ENCODE measurements at places on chromosomes 2 and 18. TPM values are rescaled to one million over a fixed set of nuclear protein-coding genes. Genes with fewer than 3 reads are reported as not detected.

- no peak for DNase-seq
These were observed 113.2 kb upstream of the DLX2 start for GRCh38 chr2:172215936-172216335.

DNA sequence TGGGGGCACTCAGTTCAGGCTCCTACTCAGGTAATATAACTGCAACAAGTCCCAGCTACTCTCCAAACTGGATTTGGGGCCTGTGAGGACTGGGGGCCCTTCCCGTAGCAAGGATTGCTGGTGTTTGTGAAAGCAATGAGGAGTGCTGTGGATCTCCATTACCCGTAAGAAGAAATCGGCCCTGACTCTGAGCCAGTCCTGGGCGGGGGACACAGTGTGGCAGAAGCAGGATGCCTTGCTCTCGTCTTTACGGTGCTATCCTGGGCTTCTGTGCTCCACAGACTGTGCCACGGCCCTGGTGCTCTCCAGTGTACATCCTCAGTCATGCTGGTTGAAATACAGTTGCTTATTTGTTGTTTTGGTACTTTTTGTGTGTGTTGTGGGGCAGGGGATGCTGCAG lies 172.9 kb downstream of the NDUFA10 start:
- DNase-seq: no peak

DNA sequence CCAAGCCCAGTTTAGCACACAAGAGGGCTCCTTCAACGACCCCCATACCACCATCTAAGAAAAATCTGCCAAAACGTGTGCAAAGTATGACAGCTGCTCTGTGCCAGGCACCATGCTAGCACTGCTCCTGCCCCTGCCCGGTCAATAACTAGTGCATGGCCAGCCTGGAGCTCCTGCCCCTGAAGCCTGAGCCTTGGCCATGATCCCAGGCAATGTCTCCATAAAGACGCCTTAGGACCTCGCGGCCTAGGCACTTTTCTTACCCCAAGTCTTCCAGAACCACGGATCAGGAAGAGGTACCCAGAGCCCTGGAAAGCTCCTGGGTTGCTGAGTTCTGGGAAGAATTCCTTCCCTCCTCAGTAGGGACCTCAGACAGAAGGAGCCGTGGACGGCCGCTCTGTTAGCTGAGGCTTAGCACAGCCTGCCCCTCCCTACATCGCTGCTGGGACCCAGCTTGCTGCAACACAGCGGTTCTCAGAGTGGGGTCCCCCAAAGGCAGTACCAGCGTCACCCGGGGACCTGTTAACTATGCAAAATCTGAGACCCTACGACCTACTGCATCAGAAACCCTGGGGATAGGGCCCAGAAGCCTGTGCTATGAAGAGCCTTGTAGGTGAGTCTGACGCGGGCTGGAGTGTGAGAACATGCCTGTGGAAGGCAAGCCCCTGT lies 117.8 kb upstream of the TWIST2 start:
- no peak for DNase-seq

DNA sequence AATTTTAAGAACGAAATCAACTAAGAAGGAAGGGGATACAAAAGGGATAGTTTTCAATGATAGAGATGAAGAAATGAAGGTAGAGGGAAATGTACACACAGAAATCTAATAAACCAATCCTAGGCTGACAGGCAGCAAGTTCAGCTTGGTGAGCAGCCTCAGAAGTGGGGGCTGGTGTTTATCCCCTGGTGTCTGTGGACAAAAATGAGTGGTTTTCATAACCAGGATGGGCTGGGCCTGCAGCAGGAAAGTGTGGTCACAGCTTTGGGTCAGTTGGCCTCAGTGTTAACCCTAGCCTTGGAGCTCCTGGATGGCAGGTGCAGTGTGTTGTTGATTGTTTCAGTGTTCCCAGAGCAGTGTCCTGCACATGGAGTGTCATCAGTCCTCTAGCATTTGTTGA lies 14.3 kb downstream of the IL18R1 start:
- no peak for DNase-seq

DNA sequence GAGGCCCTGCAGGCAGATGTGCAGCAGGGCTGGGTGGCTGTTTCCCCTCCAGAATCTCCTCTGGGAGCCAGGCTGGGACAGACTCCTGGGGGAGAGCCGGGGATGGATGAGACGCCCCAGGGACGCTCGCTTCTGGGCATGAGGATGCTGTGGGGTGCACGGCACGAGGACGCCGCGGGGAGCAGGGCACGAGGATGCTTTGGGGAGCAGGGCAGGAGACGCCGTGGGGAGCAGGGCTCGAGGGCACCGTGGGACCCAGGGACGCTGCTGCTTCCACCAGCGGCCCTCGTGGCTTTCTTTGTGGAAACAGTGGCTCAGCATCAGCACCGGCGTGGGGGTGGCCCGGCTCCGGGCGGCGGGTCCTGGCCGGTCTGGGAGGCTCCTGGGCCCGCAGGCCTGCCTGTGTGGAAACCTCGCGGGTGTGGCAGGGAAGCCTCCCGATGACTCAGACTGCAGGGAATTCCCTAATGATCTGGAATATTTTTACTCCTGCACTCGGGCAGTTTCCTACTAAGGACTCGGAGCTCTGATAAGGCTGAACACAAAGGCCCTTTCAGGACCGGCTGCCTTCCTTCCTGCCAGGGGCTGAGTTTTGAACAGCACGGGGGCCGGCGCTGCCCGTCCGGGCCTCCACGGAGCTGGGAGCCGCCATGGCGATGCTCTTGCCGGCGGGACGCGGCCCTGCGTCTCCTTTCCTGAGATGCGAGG lies 62.6 kb downstream of the NFATC1 start:
- DNase-seq: no peak

The SCN3A gene
- 1.3 TPM for total RNA-seq

All from left lung (tissue), 14 donors.